Fibroblast of the aortic adventitia (primary cell): ENCODE measurements at places on chromosomes 5 and 9. TPM values are rescaled to one million over a fixed set of nuclear protein-coding genes. Genes with fewer than 3 reads are reported as not detected.

Gene SUSD3
- 0.09 TPM in 1 of 2 replicates, not detected in the other for total RNA-seq

Gene MARCOL
- not detected in 2 replicates for total RNA-seq

Gene SPEF2
- total RNA-seq = 5.7 and 19.0 TPM in 2 replicates

Gene TEK
- 1.7 and 3.8 TPM in 2 replicates for total RNA-seq

Gene MARCHF6
- 49.0 and 68.1 TPM in 2 replicates for total RNA-seq

Gene PCDHA2
- total RNA-seq = 0.09 and 0.16 TPM in 2 replicates

Gene NMUR2
- not detected in 2 replicates for total RNA-seq

Gene ZNF618
- total RNA-seq = 5.8 and 13.6 TPM in 2 replicates

Gene FAM153A
- not detected in 2 replicates for total RNA-seq

Gene NXNL2
- 0.74 and 1.1 TPM in 2 replicates for total RNA-seq

Gene IFNK
- not detected in 2 replicates for total RNA-seq

Gene GRM6
- not detected in 2 replicates for total RNA-seq

Gene CD274
- 0.33 and 1.1 TPM in 2 replicates for total RNA-seq

Gene RNF208
- total RNA-seq = 0.45 TPM in 1 of 2 replicates, not detected in the other

Gene COL27A1
- total RNA-seq = 2.1 and 9.6 TPM in 2 replicates

Gene SEMA4D
- total RNA-seq = 0.36 TPM in 1 of 2 replicates, not detected in the other

Gene TOR2A
- total RNA-seq = 1.2 and 4.8 TPM in 2 replicates

Gene BRD3OS
- 11.5 and 26.2 TPM in 2 replicates for total RNA-seq

Gene OR1J2
- 1.6 TPM in 1 of 2 replicates, not detected in the other for total RNA-seq

Gene CNOT8
- total RNA-seq = 37.0 and 38.8 TPM in 2 replicates

Gene LURAP1L
- 47.5 and 48.2 TPM in 2 replicates for total RNA-seq

Gene MYOT
- total RNA-seq = not detected in 2 replicates

Gene ASPN
- total RNA-seq = 14.6 and 65.8 TPM in 2 replicates

Gene PHYHD1
- 8.5 and 13.1 TPM in 2 replicates for total RNA-seq

Gene PNPLA7
- total RNA-seq = 0.81 and 5.4 TPM in 2 replicates

Gene SLC9A3
- 0.25 and 1.8 TPM in 2 replicates for total RNA-seq

Gene GLRX
- total RNA-seq = 13.3 and 31.6 TPM in 2 replicates

Gene SPZ1
- not detected in 2 replicates for total RNA-seq

Gene C9orf153
- 0.41 and 0.45 TPM in 2 replicates for total RNA-seq

Gene MTX3
- total RNA-seq = 10.7 and 23.4 TPM in 2 replicates

Gene TAF11L10
- total RNA-seq = not detected in 2 replicates

Gene F12
- total RNA-seq = 0.27 and 1.4 TPM in 2 replicates

Gene PCDHA11
- 0.08 and 0.09 TPM in 2 replicates for total RNA-seq

Gene TRIP13
- total RNA-seq = 4.4 and 32.5 TPM in 2 replicates

Gene RASEF
- total RNA-seq = 0.27 and 0.41 TPM in 2 replicates

Gene PIP5K1B
- total RNA-seq = not detected in 2 replicates

Gene SLCO6A1
- total RNA-seq = not detected in 2 replicates

Gene DOCK2
- 0.65 and 4.6 TPM in 2 replicates for total RNA-seq

Gene FOXE1
- total RNA-seq = not detected in 2 replicates

Gene PAIP2
- total RNA-seq = 70.9 and 77.3 TPM in 2 replicates

Gene F2RL2
- total RNA-seq = 9.8 and 18.6 TPM in 2 replicates

Gene TSLP
- 1.4 and 20.8 TPM in 2 replicates for total RNA-seq

Gene ARID3C
- 0.09 and 0.74 TPM in 2 replicates for total RNA-seq

Gene SPINK6
- not detected in 2 replicates for total RNA-seq

Gene DEPDC1B
- total RNA-seq = 1.2 and 8.0 TPM in 2 replicates

Gene IFNA13
- not detected in 2 replicates for total RNA-seq

Gene MIER3
- 31.0 and 89.9 TPM in 2 replicates for total RNA-seq

Gene CDK9
- total RNA-seq = 25.4 and 51.5 TPM in 2 replicates

Gene ACTBL2
- not detected in 2 replicates for total RNA-seq

Gene WNK2
- not detected in 2 replicates for total RNA-seq

Gene SOHLH1
- total RNA-seq = not detected in 2 replicates

Gene SLC36A3
- not detected in 2 replicates for total RNA-seq

Gene WDR38
- not detected in 2 replicates for total RNA-seq

Gene LMX1B
- not detected in 2 replicates for total RNA-seq

Gene STPG3
- total RNA-seq = not detected in 2 replicates

Gene ZNF366
- total RNA-seq = not detected in 2 replicates

Gene FAM120A
- 55.7 and 116 TPM in 2 replicates for total RNA-seq
